Osteoblast (primary cell): ENCODE measurements at places on chromosomes 11 and 22.

- DNase-seq, result no peak
These were observed 135.1 kb downstream of the SPATA19 start for GRCh38 chr11:133710241-133710640.

DNA sequence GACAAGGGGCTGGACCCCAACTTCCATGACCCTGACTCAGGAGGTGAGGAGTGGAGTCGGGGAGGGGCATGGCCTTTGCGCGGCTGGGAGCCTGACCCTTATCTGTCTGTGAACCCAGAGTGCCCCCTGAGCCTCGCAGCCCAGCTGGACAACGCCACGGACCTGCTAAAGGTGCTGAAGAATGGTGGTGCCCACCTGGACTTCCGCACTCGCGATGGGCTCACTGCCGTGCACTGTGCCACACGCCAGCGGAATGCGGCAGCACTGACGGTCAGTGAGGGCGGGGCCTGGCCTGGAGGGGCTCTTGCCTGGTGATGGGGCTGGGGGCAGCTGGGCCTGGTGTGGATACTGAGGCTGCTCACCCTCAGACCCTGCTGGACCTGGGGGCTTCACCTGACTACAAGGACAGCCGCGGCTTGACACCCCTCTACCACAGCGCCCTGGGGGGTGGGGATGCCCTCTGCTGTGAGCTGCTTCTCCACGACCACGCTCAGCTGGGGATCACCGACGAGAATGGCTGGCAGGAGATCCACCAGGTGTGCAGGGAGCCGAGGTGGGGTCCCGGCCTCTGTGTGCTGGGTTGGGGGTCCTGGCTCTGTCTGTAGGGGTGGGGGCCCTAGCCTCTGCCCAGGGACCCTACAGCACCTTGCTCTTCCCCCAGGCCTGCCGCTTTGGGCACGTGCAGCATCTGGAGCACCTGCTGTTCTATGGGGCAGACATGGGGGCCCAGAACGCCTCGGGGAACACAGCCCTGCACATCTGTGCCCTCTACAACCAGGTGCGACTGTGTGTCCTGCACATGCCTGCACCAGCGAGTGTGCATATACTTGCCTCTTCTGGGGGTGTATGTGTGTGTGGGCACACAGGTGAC lies 6.3 kb downstream of the SHANK3 start:
- DNase-seq, result peak; percentile 66

GRCh38 chr11:32396991-32397390 lies 38.3 kb downstream of the WT1 start:
- no peak for DNase-seq

DNA sequence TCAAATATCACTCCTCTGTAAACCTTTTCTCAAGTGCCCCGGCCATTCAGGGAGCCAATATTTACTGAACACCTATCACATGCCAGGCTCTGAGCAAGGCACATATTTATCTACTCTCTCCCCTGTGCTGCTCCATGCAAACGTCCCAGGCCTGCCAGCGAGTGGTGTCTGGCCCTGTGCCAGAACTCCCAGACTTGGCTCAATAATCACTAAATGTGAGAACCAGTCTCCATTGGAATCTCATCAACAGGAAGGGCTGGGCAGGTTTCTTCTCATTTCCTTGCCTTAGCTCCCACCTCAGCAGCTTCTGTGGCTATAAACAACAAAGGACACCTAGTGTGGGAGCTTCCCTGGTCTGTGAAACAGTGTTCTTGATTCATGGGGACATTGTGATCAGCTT lies 21.7 kb downstream of the RASSF10 start:
- DNase-seq, result no peak
